Endodermal cell (in vitro differentiated cells): ENCODE measurements at places on chromosomes 16 and 17.

DNA sequence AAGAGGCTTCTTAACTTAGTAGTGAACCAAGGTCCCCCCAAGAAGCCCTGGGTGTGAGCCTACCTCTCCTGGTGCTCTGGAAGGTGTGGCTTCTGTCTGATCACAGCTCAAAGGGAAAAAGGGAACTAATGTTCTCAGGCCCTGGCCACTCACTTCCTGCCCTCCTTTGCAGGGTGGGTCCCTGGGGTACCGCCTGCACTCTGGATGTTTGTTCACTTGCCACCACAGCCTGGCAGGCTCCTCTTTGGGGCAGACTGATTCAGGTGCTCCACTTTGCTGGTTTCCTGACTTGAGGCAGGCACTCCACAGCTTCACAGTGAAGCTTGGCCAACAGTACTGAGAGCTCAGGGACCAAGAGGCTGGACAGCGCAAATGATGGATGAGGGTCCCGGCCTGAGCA lies 5.9 kb upstream of the MYO15A start:
- DNase-seq: no peak

DNA sequence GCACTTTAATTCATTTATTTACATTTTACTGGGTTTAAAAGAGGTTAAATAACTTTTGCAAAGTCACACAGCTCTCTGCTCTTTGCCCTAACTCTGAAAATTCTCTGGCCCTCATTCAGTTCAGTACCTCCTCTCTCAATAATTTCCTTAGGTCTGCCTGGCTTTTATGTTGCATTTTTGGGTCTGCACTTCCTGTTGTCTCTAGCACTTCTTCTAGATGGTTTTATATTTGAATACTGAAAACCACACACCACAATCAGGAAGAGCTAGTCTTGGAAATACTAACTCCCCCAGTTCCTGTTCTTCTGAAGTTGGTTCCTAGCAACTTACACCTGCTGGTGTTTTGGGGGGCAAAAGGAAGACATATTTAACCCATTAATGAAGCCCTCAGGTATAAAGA lies 577.9 kb downstream of the HS3ST4 start:
- DNase-seq: no peak

GRCh38 chr17:21125862-21126261 lies 902 bp upstream of the DHRS7B start:
- DNase-seq: no peak

GRCh38 chr17:61481421-61481820 lies 29.2 kb downstream of the TBX4 start:
- peak; percentile 57 for DNase-seq

- peak; percentile 7 for DNase-seq
Observed at GRCh38 chr16:8740775-8741355, 56.6 kb downstream of the TMEM186 start.

DNA sequence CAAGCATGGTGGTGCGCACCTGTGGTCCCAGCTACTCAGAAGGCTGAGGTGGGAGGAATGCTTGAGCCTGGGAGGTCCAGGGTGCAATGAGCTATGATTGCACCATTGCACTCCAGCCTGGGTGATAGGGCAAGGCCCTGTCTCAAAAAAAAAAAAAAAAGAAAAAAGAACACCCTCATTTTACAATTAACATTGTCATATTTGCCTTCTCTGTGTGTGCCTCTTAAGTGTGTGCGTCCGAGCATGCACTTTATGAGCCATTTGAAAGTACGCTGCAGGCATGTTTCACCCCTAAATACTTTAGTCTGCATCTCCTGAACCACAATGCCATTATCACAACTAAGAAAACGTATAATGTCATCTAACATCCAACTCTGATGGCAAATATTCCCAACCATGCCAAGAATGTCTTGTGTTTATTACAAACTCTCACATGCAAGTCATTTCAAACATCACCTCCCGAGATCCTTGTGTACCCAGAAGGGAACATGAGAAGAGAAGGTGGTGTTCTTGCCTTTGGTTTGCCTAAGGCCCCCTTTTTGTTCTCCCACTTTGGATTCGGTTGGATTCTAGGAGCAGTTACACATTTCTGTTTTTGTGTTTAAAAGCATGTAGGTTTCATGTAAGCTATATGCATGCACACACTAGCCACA lies 38.0 kb downstream of the CDH1 start:
- DNase-seq: no peak

GRCh38 chr17:28961391-28961790 lies 10.1 kb upstream of the PHF12 start:
- DNase-seq: no peak

GRCh38 chr16:74372953-74373846 lies 2.9 kb upstream of the NPIPB15 start:
- DNase-seq: peak; percentile 32

GRCh38 chr17:60540460-60540859 lies 14.4 kb upstream of the APPBP2 start:
- DNase-seq: peak; percentile 13

- DNase-seq: no peak
Observed at GRCh38 chr16:10791048-10791447, 27.5 kb downstream of the TVP23A start.

DNA sequence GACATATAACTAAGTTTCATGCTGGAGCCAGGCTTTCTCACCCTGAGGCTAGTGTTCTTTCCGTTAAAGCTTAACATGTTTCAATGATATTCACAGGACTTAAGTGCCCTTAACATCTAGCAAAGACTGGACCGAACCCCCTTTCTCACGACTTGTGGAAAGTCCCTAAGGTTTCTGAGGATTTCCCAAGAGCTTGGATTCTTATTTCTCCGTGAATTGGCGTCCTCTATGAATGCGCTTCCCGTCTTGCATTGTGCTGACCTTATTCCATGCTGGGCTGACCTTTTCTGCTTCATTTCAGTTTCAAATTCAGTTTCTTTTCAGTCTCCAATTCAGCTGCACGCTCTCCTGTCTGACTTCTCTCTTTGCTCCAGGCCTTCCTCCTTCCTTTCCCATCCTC lies 206.4 kb downstream of the HS3ST3A1 start:
- DNase-seq: no peak

- DNase-seq: no peak
Observed at GRCh38 chr17:60327901-60328273, 64.0 kb downstream of the USP32 start.

DNA sequence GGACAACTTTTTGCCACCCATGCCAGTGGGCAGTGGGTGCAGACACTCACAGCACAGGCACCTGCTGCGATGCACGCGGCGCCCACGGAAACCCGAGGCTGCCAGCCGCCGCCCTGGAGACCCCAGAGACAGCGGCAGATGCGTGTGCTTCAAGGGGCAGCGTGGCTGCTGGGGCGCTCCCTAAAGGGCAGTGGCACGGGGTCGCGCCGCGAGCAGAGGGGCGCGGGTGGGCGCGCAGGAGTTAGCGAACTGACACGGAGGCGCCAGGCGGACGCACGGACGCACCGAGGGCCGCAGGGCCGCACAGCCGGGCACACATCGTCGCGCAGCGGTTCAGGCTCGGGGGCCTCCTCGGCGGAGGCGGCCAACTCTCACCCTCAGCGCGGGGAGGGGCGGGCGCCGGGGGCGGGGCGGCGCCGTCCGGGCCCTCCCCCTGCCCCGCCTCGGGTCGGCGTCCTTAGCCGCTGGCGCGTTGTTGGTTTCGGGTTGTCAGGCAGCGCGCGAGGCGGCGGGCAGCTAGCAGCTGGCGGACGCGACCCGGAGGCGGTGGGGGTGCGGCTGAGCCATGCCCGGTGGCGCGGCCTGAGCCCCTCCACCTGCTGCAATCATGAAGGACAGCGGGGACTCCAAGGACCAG lies at the start of gene KIF19:
KIF19 (plus strand) TSS at position 484 of the 637 bp plus-strand sequence; CDS start at position 608, 124 bp downstream.
- DNase-seq: peak; percentile 92

DNA sequence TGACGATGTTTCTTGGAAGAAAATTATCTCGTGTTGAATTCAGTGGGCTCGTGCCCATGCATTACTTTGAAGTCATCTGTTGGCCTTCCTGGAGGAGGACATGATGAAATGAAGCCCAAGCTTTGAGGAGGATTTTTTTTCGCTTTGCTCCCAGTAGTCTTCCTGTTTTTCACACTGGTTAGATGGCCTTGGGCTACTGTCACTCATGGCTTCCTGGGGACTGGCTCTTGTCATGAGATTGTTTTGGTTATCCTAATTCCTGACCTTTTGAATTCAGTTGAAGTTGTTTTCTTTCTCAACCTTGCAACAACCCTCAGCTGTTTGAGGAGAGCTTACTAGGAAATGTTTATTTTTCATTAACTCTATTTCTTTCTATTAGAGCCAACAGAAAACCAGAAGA lies 430.7 kb downstream of the HS3ST3B1 start:
- peak; percentile 33 for DNase-seq

DNA sequence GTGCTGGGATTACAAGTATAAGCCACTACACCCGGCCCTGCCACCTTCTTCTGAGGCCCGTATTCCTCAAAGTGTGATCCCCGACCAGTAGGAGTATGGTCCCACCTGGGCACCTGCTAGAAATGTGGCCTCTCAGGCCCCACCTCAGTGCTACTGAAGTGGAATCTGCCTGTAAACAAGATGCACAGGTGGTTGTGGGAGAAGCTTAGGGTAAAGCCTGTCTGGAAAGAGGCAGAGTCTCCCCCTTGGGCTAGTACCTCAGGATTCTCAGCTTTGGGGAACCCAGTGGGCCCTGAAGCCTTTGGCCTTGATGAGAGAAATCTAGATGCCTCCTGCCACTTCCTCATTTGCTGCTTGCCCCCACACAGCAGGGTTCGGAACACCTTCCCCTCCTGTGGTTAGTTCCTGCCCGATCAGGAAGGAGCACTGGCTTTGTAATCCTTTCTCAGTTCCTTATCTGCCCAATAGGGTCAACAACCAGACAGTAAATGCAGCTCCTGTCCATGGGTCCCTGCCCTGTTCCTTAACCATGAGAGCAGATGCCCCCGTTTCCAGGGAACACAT lies 25.2 kb downstream of the TK2 start:
- DNase-seq: peak; percentile 54

- DNase-seq: no peak
Observed at GRCh38 chr16:72442385-72443158, 270.6 kb upstream of the PMFBP1 start.

GRCh38 chr17:9557857-9558256 lies 17.8 kb downstream of the STX8 start:
- no peak for DNase-seq

DNA sequence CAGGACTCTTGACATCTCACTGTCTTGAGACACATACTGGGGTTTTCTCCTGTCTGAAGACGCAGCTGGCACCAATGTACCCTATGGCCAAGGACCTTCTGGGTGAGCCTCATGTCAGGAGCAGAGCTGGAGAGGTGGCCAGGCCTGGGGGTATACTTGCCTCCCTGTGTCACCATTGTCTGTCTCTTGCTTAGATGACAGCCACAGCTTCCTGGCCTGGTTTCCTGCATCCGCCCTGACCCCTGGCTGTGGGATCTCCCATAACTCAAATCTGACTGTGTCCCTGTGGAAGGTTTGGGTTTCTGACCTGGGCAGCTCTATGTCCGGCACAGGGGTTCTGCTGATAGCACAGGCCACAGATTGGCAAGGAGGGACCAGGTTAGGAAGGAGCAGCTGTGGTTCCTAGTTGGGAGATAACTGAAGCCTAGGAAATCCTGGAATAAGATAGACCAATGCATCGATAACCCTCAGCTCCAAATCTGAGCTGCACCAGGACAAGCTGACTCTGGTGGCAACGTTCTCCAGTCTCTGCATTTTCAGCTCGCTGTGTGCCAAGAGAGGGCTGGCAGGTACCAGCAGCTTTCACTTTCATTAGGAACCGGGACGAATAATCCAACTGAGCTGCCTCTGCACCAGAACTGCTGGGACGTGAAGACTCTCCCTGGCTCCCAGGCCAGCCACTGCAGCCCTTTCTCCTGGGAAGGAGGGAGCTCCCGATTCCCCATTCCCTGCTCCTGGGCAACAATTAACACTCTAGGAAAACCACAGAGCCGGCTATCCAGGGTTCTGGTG lies 5.0 kb downstream of the DEXI start:
- DNase-seq: no peak

DNA sequence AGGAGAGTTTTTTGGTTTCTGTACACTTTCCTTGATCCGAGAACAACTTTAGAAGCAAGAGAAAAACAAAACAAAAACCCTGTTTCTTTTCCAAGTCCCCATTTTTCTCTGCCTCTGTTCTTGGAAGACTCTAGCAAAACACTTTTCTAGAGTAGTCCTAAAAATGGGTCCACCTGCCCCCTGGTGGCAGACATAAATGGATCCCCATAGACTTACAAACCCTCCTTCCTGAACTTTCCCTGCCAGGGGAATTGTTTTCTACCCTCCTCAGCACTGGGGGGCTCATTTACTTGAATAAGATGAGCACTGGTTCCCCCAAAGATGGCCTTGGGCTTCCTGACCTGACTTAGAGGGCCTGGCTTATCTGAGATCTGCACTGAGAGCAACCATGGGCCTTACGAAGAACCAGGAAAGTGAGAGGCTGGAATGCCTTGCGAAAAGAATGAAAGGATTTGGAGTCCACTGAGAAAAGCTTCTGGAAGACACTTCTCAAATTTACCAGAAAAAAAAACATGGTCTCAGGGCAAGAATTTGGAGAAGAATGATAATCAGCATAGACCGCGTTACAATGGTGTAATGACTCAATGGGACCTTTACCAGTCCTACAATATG lies 48.0 kb upstream of the CDYL2 start:
- peak; percentile 83 for DNase-seq

DNA sequence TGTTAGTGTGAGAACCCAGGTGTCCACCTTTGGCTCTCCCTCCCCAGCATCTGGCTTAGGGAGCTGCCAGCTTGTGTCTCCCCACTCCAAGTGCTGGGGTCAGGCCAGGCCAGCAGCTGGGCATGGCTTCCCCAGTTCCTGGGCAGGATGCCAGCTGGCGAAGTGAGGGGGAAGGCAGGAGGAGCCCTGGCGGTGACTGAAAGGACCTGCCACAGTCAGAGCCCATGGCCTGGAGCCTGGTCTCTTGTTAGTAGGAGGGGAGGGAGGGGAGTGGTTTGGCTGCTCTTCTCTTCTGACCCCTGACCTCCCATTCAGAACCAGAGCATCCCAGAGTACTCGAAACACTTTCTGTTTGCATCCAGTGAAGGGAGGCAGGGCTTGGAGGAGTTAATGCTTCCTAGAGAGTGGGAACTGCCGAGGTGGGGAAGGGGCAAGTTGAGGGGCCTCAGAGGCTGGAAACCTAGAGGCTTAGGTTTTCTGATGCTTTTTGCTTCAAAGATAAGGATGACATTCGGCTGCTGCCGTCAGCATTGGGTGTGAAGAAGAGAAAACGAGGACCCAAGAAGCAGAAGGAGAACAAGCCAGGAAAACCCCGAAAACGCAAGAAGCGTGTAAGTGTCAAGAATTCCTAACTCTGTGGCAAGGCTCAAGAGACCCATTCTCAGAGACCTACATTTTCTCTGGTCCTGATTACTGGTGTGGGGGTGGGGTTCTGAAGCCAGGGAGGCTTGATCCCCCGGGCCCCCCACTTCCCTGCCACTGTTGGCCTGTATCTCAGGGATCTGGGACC lies 772 bp downstream of the CHD3 start:
- DNase-seq: peak; percentile 83

DNA sequence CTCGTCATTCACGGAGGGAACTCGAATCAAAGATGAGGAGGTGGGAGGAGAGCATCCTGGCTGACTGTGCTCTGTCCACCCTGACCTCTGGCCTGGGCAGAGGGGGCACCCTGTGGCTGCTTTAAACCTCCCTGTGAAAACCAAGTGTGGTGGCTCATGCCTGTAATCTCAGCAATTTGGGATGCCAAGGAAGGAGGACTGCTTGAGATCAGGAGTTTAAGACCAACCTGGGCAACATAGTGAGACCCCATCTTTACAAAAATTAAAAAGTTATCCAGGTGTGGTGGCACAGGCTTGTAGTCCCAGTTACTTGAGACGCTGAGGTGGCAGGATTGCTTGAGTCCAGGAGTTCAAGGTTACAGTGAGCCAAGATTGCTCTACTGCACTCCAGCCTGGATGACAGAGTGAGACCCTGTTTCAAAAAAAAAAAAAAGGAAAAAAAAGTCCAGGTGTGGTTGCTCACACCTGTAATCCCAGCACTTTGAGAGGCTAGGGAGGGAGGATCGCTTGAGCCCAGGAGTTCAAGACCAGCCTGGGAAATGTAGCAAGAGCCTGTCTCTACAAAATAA lies 5.8 kb upstream of the CDK3 start:
- DNase-seq: no peak
